ENCODE measurements at places on chromosomes 12 and 14. TPM values are rescaled to one million over a fixed set of nuclear protein-coding genes. Genes with fewer than 3 reads are reported as not detected.

The NOVA1 gene
- 0.33 TPM for total RNA-seq

The UNC79 gene
- total RNA-seq, result 0.13 TPM

The TMED10 gene
- 171 TPM for total RNA-seq

The STAC3 gene
- 0.63 TPM for total RNA-seq

The ESRRB gene
- total RNA-seq, result not detected

The C12orf60 gene
- 0.65 TPM for total RNA-seq

The KCNA5 gene
- under 0.01 TPM for total RNA-seq

The KCNC2 gene
- total RNA-seq, result 0.51 TPM

The CCND2 gene
- 15.1 TPM for total RNA-seq

The CCDC88C gene
- 11.9 TPM for total RNA-seq

The ASCL1 gene
- not detected for total RNA-seq

The ANAPC5 gene
- 121 TPM for total RNA-seq

The DDIT3 gene
- 12.1 TPM for total RNA-seq

The PHLDA1 gene
- total RNA-seq, result 64.0 TPM

The ALDH1L2 gene
- 10.0 TPM for total RNA-seq

The ACOT6 gene
- total RNA-seq, result not detected

The CLEC2B gene
- total RNA-seq, result not detected

The MYO1H gene
- total RNA-seq, result not detected

The SLCO1B1 gene
- not detected for total RNA-seq

The SPIC gene
- total RNA-seq, result not detected

The ART4 gene
- not detected for total RNA-seq

The DDX54 gene
- 48.8 TPM for total RNA-seq

The KRT3 gene
- not detected for total RNA-seq

The CAPZA3 gene
- not detected for total RNA-seq

The RIPK3 gene
- total RNA-seq, result 1.1 TPM

The NUBPL gene
- total RNA-seq, result 5.2 TPM

The FAM222A gene
- 1.3 TPM for total RNA-seq

The CCDC175 gene
- total RNA-seq, result not detected

The HSPA2 gene
- 49.8 TPM for total RNA-seq

The CHMP4A gene
- total RNA-seq, result 20.2 TPM

The PPM1H gene
- 12.5 TPM for total RNA-seq

The MAP1LC3B2 gene
- 0.13 TPM for total RNA-seq

The MYF5 gene
- not detected for total RNA-seq

The KRT86 gene
- total RNA-seq, result 0.16 TPM

The LBHD2 gene
- not detected for total RNA-seq

The HEATR5A gene
- 11.4 TPM for total RNA-seq

The GTF2H3 gene
- total RNA-seq, result 24.5 TPM

The TMEM63C gene
- 1.8 TPM for total RNA-seq

The RNASE4 gene
- total RNA-seq, result 7.2 TPM

The KRT83 gene
- total RNA-seq, result not detected
